ENCODE measurements at places on chromosomes 1 and 21.

DNA sequence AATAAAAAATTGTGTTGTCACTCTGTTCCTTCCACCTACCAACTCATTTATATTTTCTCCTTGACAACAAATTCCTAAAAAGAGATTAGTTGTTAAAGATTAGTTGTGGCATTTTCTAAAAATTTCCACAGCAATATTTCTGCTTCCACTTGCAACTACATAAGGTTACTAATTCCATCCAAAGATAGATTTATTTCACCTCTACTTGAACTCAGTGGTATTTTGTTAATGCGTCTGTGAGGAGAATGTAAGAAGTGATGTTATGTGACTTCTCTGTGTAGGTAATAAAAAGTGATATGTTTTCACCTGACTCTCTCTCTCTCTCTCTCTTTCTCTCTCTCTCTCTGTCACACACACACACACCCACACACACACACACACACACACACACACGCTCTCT lies 1104.8 kb downstream of the AMY1C start:
- no peak for DNase-seq

DNA sequence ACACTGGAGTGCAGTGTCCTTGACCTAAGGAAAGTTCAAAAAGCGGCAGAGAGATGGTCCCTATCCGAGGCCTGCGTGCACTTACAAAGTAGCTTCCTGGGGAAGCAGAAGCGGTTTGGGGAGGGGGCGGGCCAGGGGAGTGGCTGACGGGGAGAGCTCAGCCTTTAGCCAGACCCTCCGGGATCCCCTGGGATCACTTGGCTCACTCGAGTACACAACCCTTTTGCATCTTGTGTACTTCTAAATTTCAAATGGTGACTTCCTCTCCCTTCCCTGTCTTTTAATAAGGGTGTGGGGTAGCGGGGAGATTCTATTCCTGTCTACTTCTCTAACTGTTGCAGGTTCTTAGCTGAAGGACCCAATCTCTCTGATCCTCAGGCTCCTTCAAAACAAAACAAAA lies 18.1 kb upstream of the SNX27 start:
- no peak for DNase-seq

DNA sequence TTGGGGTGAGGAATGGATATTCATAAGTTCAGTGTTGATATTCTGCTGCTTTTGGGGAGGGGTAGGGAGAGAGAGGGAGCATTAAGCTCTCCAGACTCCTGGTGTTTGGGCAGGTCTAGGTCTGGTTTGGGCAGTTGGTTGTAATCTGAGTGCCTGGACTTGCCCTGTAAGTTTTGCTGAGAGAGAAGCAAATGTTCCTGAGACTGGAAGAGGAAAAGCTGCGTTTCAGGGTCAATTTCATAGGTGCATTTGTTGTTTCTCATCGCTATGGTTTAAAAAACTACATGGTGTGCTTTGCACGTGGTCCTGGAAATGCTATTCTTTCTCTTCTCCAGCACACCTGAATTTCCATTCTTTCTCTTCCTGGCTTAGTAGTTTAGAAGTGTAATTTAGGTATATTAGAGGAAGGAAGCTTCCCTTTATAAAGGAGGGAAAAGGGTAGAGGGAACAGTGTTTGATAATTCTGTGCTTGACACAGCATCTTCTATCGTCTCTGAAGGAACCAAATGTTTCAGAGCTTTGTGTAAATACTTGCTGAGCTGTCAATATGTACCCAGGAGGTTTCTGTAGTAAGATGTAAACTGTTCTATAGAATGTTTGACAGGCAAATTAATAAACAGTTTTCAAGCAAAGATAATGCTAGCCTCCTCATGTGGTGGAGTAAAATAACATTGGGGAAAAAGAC lies 6.3 kb downstream of the ARID1A start:
- DNase-seq = no peak

DNA sequence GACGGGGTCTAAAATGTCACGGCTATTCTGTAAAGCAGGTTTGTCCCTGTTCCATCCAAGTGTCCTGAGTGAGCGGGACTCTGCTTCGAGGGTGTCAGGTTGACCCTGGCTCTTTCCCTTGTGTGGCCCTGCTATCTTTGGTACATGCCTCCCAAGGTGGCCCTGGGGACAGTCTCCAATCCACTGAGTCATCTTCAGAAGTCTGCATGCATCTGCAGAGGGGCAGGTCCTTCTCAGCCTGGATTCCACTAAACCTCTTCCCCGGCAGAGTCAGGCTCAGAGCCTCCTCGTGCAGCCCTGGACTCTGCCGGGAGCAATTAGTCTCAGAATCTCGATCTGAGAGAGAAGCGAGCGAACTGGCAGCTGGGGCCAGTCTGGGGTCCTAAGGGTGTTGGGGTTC lies 50.1 kb upstream of the KCNJ15 start:
- DNase-seq = no peak

- no peak for DNase-seq
Observed at GRCh38 chr21:38819719-38820159, 14.0 kb downstream of the ETS2 start.

DNA sequence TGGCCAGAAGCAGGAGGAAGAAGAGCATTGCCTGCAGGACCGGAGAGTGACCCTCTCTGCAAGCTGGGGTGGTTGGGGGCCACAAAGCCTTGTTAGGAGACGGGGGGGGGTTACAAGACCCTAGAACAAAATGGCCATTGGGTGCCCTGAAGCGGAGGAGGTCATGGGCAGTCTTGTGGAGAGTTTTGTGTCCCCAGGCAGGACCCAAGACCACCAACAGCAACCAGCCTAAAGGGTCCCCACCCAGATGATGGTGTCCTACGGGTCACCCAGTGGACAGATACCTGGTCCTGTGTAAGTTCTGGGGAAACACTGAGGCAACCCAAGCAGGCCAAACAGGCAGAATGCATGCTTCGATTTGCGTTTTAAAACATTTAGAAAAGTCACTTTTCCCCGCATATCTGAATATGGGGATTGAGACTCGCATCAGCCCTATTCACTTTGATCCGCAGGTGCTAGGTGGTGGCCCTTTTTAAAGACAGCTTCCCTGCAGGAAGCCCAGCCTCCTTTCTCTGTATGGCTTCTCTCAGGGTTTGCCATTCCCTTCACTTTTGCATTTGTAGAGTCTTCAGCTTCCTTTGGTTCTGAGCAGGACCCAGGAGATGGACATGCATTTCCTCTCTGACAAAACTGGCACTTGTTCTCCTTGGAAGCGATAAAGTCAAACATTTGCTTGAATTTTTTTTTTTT lies 21.1 kb downstream of the GNG4 start:
- DNase-seq = no peak

GRCh38 chr1:66764994-66765578 lies 12.8 kb downstream of the DYNLT5 start:
- peak; percentile 17 for DNase-seq
